ENCODE measurements at places on chromosomes 11 and 22.

DNA sequence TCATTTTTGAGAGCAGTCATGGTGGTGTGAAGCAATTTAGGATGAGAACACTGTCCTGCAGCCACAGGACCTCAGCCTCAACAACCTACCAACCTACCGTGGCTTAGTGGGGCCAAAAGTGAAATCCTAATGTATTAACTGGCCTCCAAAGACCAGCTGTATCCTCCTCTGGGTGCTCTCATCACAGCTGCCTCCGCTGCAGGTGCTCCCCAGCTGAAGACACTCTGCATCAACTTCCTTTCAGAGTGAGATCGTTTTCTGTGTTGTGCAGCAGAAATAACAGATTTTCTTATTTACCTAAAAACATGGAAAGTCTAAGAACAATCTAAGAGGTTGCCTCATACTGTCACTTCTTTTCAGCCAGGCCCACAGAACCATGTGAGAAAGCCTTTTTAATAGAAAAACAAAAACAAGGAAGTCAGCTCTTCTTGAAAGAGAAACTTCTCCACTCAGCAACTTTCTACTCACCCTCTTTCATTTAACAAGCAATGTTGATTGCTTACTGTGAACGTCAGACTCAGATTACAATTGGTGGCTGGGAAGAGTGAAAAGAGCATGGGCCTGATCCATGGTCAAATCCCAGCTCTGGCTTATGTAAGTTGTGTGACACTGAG is 136.1 kb downstream of the TENM4 start:
- no peak for DNase-seq

DNA sequence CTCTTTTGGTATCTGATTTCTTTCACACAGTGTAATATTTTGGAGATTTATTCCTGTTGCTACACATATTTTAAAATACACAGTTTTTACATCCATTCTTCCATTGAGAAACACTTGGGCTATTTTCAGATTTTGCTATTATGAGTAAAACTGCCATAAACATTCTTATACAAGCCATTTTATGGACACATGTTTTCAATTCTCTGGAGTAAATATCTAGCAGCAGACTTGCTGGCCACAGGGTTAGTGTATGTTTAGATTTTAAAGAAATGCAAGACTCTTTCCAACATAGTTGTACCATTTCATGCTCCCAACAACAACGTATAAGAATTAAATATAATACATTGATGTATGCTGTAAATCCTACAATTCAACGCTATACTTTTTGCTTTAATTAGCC is 360.8 kb upstream of the PITPNB start:
- no peak for DNase-seq

DNA sequence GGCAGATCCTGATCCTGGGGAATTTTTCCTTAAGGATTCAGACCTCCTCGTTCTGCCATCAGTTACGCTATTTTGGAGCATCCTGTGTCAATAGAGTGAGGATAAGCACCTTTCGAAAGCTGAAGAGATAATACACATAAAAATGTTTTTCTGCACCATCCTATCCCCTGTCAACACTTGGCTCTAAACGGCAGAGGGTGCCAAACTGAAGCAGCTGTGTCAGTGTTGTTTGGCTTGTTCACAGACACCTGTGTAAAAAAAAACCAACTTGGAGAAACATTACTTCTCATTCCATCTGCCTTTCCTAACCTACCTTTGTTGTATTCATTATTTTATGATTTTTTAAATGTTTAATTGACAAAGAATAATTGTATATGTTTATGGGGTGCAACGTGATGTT is 417.0 kb upstream of the DDI1 start:
- DNase-seq, result no peak

DNA sequence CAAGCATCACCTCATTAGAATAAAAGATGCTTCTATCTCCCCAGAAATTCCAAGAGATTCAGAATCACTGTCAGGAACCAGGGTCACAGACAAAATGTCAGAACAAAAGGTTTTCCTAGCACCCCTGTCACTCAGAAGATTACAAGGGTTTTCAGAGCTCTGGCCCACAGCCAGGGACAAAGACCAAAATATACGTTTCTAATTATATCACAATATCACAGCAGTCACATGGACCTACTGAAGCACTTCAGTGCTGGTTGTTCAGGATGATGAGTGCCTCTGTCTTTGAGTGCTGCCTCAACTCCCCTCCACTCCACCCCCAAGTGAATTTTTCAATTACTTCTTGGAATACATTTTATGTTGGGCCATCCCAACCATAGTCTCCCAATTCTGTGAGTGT is 21.9 kb upstream of the RTL6 start:
- no peak for DNase-seq

All from CD4-positive, alpha-beta T cell treated with Interleukin-4 for 1 hour (primary cell).